Activated CD8-positive, alpha-beta memory T cell treated with anti-CD3 and anti-CD28 coated beads for 24 hours (primary cell): ENCODE measurements at places on chromosomes 2 and 18.

GRCh38 chr2:207282916-207283315 lies 117.2 kb upstream of the KLF7 start:
- no peak for DNase-seq

DNA sequence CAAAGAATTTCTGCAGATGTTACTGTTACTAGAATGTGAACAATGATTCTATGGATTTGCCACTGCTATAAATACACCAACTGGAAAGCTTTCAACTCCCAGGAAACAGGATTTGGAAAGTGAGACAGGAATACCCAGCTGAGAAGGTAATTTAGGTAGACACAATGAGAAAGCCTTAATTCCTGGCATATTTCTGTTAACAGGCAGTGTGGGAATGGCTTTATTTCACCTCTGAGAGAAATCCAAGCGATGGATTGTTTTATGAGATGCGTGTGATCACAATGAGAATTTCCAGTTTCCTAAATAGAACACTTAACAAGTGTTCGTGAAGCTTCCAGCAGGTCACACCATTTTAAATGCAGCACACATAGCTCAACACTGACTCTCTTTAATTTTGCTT lies 133.0 kb downstream of the SLC8A1 start:
- no peak for DNase-seq

- no peak for DNase-seq
These were observed 99.3 kb downstream of the KLHL29 start for GRCh38 chr2:23484275-23484674.

- DNase-seq: no peak
These were observed 129.6 kb downstream of the RBMS1 start for GRCh38 chr2:160363961-160364360.

DNA sequence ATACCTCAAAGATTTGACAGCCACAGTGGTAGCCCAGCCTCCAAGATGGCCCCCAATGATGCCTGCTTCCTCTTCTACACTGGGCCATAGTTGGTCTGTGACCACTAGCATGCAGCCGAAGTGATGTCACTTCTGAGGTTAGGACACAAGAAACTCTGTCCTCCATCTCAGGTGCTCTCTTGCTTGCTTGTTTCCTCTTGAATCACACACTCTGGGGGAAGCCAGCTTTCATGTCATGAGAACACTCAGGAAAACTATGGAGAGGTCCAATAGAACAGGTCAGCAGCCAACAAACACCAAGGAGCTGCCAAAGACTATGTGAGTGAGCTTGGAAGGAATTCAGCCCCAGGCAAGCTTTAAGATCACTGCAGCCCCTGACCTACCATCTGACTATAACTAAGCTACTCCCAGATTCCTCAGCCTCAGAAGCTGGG lies 3.3 kb upstream of the ADAM17 start:
- no peak for DNase-seq
